ENCODE measurements at places on chromosomes 6 and 20.
A peak's percentile ranks its signal among the peaks of the same experiment; 100 is the strongest.

DNA sequence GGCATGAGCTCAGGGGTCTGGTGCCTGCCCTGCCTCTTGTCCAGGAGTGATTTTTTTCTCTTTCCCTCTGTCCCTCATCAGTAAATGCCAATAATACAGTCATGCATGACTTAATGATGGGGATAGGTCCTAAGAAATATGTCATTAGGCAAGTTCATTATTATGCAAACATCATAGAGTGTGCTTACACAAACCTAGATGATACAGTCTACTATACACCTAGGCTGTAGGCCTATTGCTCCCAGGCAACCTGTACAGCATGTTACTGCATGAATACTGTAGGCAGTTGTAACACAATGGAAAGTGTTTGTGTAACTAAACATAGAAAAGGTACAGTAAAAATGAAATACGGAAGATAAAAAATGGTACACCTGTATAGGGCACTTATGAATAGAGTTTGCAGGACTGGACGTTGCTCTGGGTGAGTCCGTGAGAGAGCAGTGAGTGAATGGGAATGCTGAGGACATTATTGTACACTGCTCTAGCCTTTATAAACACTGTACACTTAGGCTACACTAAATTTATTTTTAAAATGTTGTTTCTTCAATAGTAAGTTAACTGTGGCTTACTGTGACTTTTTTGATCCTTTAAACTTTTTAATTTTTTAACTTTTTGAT lies 22.1 kb downstream of the PBOV1 start:
- DNase-seq, result no peak

GRCh38 chr6:6972456-6972855 lies 135.3 kb upstream of the RREB1 start:
- DNase-seq, result peak; percentile 58

GRCh38 chr6:117480651-117481050 lies 1.8 kb upstream of the DCBLD1 start:
- no peak for DNase-seq

- DNase-seq, result peak; percentile 79
Measured at GRCh38 chr20:38001173-38001875, 31.9 kb downstream of the TTI1 start.

DNA sequence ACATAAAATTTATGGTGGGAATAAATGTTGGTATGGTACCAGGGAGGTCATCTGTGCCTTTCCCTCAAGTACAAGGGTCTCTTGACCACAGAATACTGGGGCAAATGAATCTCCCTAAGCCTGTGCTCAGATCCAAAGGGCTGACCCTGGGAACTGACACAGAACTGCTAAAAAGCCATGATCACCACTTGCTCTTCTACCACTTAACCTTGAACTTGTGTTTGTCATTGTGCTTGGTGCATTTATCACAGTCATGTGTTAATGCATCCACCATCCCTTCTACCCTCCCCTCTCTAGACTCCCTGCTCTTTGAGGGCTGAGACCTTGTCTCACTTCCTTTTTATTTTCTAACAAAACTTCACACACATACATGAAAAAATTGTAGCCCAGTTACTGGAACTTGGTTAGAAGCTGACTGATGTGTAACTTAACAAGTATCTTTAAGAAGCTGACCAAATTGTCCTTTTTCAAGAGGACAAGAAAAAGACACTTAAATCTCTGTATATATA lies 46.1 kb upstream of the PBOV1 start:
- no peak for DNase-seq

- peak; percentile 43 for DNase-seq
Measured at GRCh38 chr20:36574366-36575135, 1.2 kb downstream of the TGIF2 start.

DNA sequence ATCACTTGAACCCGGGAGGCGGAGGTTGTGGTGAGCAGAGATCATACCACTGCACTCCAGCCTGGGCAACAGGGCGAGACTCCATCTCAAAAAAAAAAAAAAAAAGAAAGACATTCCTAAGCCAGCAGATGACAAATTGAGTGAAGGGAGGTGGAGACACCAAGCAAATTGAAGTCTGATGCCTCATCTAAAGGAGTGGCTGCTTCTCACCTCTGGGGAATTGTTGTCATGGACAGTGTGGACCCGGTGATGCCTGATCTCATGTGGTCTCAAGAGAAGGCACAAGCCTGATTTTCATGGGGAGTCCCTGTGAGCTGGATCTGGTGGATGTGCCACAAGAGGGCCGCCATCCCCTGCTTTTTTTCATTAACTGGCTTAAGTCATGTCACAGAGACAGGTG lies 272.0 kb downstream of the ZNF217 start:
- peak; percentile 28 for DNase-seq

GRCh38 chr20:44598423-44599305 lies 16.3 kb downstream of the PKIG start:
- DNase-seq, result no peak

Measured in fibroblast of skin of right biceps (primary cell).